ENCODE measurements at places on chromosomes 16 and 17. TPM values are rescaled to one million over a fixed set of nuclear protein-coding genes. Genes with fewer than 3 reads are reported as not detected.

GRCh38 chr17:49312722-49313121, 49.3 kb downstream of the ZNF652 start:
- H3K4me1 ChIP-seq, result no peaks in the 10 kb centered on the region
- no peak for DNase-seq
- H3K4me3 ChIP-seq, result no peak overlapping the region

- H3K27me3 ChIP-seq, result no peaks in the 10 kb centered on the region
- no peaks in the 10 kb centered on the region for H3K4me1 ChIP-seq
- no peaks in the 10 kb centered on the region for H3K36me3 ChIP-seq
- H3K27ac ChIP-seq, result no peak overlapping the region
- no peak overlapping the region for H3K4me3 ChIP-seq
- DNase-seq, result no peak
Observed at GRCh38 chr17:48378708-48379392, 51.2 kb downstream of the SKAP1 start.

GRCh38 chr17:80758481-80759376, 214.1 kb downstream of the RPTOR start:
- no peaks in the 10 kb centered on the region for H3K36me3 ChIP-seq
- no peak overlapping the region for H3K4me3 ChIP-seq
- DNase-seq, result no peak
- H3K4me1 ChIP-seq, result no peaks in the 10 kb centered on the region
- no peaks in the 10 kb centered on the region for H3K27me3 ChIP-seq
- H3K27ac ChIP-seq, result no peak overlapping the region

DNA sequence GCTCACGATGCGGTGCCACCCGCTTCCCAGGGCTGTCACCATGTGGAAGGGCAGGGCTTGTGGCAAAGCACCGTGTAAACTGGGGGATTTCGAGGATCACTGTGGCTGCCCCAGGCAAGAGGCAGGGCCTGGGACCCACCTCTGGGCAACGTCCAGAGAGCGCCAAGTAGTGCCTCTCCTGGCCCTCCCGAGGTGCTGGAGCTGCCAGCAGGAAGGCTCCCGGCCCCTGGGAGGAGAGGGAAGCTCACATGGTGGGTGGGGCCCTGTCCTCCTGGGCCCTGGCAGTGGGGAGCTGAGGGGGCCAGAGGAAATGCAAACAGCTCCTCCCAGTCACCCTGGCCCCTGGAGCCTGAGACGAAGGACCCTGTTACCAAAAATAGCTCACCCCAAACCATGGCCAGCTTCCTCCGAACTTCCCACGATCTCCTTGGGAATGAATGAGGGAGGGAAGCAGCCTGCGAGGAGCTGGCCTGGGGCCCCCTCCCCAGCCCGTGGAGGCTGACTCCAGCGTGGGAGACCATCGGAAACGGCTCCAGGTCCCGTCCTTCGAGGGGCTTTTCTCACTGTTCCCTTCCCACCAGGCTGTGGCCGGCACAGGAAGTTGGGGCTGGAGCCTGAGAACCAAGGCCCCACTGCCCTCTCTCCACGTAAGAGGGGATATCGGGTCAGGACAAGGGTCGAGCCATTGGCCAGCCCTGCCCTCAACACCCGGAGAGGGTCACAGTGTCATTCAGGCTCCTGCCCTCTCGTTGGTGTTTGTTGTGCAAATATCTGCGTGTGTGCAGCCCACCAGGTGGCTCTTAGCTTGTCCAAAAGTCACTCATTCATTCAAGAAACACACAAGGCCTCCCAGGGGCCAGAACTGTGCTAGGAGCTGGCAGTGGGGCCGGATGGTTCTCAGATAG, 17.7 kb downstream of the VASN start:
- no peak overlapping the region for H3K4me3 ChIP-seq
- DNase-seq, result no peak
- H3K27ac ChIP-seq, result no peak overlapping the region
- no peaks in the 10 kb centered on the region for H3K27me3 ChIP-seq
- peaks cover 13% of the 10 kb centered on the region for H3K4me1 ChIP-seq
- no peaks in the 10 kb centered on the region for H3K36me3 ChIP-seq

GRCh38 chr16:54510685-54511221, 224.2 kb upstream of the IRX3 start:
- H3K36me3 ChIP-seq, result no peaks in the 10 kb centered on the region
- no peak for DNase-seq
- no peaks in the 10 kb centered on the region for H3K27me3 ChIP-seq
- no peaks in the 10 kb centered on the region for H3K4me1 ChIP-seq

Gene KRT13
- not detected for total RNA-seq

Gene KCNG4
- total RNA-seq, result not detected
